ENCODE measurements at places on chromosomes 16 and 17.
A peak's percentile ranks its signal among the peaks of the same experiment; 100 is the strongest.

DNA sequence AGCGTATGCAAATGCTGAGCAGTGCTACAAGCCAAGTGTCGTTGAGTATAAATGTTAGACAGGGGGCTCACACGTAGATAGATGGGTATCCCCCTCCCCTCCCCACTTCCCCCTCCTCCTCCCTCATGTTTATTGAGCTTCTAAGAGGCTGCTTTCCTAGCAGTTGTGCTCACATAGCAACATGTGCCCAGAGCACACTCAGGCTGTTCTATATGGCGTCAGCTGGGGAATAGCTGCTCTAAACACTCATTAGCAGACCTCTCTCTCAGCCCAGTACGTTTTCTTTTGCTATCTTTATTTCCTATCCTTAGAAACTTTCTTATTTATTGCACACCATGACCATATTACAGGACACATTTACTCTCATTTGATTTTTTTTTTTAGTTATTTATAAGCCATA lies 1.8 kb downstream of the KCNJ2 start:
- no peak for DNase-seq

DNA sequence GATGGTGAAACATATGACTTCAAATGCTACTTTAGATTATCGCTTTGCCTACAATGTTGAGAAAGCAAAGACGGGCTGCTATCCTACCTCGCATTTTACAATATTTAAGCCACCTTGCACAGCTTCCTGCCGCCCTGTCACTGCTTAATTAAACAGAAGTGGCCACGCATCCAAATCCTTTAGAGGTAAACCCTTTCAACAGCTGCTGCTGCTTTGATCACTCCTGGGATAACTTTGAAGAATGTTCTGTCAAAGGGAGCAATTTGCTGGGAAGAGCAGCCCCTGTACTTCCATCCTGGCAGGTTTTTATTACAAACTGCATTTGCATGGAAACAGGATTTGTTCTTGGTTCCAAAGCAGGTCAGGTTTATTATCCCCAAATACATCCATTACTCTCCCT lies 24.2 kb upstream of the SSTR2 start:
- no peak for DNase-seq

DNA sequence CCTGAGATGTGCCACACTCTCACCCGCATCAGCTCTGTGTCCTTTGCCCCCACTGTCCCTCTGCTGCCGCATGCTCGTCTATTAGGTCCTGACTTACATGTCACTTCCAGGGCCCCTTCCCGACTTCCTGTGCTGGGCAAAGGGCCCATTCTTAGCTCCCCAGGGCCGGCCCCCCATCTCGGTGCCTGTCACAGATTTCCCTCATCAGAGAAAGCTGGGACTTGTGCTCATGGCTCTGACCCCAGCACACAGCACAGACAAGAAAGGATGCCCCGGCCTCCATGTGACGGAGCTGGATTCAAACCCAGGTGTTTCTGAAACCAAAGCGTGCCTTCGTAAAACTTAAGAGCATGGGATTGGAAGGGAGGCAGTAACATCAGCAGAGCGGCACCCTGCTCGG lies 5.9 kb upstream of the MAPK7 start:
- DNase-seq = no peak

- no peak for DNase-seq
These were observed 27.8 kb downstream of the PLXDC1 start for GRCh38 chr17:39123627-39124026.

- DNase-seq = no peak
These were observed 606 bp upstream of the C17orf113 start for GRCh38 chr17:42051013-42051400.

DNA sequence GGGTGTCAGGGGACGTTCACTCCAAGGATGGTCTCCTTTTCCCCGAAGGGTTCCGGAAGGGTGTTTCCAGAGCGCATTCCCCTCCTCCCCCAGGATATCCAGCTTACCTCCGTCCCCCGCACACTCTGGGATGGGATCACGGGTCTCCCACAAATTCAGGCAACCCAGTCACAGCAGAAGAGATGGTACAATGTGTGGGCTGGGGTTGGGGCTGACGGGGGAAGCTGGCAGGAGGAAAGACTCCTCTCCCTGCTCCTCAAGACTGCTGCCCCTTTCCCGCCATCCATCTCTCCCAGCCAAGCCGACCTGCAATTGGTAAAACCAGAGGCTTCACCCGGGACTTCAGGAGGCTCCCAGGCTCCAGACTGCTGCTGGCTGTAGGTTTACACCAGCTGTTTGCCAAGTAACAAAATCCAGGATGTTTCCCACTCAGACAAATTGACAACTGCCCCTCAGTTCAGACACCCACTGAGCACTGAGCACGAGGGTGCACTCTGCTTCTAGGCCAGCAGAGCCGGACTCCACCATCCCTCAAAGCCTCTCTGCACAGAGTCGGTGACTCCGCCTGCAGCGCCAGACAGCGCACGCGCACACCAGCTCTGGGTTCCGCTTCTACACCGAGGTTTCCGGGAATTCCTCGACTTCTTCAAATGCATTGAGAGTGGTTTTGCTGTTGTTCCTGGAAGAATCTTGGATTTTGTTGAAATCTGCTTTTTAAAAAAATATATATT lies 37.7 kb downstream of the ASPA start:
- no peak for DNase-seq

DNA sequence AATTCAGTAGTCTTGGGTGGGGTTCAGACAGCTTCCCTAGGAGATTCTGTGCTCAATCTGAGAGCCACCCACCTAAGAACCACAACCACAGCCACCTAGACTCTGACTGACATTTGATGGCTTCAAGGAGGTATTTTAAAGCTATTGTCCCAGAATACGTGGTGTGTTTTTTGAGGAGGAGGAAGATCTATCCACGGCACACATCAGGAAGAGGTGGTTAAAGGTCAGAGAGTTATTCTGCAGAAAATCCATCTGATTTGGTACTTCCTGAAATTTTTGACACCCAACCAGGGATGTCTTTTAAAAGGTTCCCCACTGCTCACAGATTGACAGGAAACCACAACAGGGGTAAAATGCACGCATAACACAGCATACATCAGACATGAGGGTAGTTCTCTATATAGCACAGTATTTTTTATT lies 25.1 kb downstream of the SMARCE1 start:
- no peak for DNase-seq

GRCh38 chr17:6706499-6706898 lies 6.7 kb downstream of the SLC13A5 start:
- no peak for DNase-seq

- peak; percentile 4 for DNase-seq
These were observed 30.4 kb downstream of the ATP2C2 start for GRCh38 chr16:84398701-84399100.

DNA sequence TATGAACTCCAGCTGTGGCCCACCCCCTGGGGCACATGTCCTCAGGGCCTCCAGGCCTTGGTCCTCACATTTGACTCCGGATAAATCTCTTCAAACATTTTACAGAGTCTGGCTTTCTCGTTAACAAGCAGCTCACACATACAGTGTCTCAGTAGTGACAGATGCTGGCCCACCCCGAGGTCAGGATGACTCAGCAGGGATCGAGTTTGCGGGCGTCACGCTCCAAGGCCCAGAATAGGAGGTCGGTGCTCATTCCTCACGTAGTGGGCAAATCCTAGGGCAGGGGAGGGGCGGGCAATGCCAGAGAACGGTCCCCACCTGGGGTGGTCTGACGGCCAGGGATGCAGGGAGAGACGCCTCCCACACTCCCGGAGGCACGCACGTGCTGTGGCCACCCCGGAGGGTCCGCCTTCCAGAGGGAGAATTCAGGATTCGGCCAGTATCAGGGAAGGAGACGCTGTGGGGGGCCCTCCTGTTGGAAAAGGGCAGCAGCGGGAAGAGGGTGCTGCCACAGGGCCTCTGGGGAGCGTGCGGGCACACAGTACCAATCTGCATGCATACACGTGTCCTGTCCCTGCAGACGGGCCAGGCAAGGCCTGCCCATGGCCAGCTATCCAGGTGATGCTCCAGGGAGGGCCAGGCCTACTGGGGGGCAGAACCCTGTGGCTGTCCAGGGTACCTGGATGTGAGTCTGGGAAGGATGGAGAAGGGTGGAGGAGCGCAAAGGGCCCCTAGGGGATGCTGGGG lies 8.6 kb downstream of the SLC7A5 start:
- DNase-seq = peak; percentile 52
